ENCODE measurements at places on chromosomes 5 and 9.

DNA sequence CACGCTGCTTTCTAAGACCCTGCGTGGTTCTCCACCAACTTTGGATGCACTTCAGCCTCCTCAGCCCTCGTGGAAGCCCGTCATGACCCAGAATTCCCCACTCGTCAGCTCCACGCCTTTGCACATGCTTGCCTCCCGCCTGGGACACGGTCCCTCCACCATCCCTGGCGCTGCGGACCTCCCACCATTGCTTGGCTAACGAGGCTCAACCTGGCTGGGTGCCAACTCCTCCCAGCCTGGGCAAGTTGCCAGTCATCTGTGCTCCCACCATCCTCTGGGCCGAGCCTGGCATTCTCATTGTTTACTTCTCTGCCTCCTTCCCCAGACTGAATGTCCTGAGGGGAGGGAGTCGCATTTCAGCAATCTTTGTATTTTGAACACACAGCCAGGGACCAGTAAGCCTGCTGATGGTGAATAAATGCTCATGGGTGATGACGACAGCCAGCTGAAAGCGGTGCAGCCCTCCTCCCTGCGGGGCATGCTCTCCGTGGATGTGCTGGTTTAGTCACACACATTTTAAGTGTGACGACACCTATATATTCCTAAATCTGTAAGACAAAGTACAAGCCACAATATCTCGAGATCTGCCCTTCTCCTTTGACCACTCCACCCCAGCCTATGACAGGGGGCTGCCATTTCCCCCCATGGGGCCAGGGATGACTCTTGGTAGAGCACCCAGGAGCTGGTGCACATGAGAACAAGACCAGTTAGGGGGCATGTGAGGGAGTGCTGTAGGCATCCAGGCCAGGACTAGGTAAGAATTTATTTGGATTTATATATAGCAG lies 37.6 kb downstream of the ANKRD33B start:
- DNase-seq = no peak

DNA sequence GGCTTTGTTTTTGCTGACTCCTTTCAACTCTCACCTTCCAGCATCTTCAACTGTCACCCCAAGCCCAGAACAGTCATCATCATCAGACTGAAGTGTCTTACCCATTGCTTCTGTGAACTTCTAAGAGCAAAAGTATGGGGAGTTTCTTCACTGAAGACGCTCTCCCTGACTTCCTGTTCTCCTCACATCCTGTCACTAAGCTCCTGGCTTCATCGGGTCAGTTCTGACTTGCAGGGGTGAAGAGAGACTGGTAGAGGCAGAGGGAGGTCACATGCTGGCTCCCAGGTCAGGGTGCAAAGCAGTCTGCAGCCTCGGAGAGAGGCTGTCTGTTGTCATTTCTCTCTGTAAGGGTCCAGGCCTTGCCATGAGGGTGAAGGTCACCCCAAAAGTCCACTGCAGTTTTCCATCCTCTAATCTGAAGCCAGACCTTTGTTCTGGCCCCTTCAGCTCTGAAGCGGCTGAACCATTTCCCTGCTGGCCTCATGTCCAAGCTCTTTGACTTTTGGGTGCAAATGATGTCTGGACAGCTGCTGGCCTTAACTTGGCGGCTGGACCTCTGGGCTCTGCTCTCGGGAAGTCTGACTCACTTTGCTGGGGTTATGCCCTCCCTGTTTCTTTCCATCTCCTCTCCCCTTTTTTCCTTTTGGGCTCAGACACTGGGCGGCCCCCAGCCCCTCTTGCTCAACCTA lies 305.0 kb downstream of the RAB3C start:
- DNase-seq = no peak

- DNase-seq = no peak
Measured at GRCh38 chr5:7493081-7493480, 97.1 kb downstream of the ADCY2 start.

DNA sequence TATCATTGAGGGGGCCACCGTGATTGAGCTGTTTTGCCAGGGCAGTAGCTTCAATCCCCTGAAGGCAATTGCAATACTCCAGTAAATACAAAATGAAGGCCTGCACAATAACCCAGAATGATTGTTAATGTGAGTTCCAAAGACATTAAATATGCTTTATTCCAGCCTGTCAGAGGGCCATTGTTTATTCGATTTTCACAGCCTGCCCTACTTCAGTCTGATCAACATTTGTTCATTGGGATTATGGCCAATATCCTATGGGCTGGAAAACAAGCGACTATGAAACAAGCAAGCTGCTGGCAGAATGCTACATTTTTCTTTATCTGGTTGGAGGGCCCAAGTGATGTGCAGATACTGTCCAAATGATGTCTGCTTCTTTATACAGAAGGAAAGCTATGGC lies 543.1 kb downstream of the TLE1 start:
- no peak for DNase-seq

DNA sequence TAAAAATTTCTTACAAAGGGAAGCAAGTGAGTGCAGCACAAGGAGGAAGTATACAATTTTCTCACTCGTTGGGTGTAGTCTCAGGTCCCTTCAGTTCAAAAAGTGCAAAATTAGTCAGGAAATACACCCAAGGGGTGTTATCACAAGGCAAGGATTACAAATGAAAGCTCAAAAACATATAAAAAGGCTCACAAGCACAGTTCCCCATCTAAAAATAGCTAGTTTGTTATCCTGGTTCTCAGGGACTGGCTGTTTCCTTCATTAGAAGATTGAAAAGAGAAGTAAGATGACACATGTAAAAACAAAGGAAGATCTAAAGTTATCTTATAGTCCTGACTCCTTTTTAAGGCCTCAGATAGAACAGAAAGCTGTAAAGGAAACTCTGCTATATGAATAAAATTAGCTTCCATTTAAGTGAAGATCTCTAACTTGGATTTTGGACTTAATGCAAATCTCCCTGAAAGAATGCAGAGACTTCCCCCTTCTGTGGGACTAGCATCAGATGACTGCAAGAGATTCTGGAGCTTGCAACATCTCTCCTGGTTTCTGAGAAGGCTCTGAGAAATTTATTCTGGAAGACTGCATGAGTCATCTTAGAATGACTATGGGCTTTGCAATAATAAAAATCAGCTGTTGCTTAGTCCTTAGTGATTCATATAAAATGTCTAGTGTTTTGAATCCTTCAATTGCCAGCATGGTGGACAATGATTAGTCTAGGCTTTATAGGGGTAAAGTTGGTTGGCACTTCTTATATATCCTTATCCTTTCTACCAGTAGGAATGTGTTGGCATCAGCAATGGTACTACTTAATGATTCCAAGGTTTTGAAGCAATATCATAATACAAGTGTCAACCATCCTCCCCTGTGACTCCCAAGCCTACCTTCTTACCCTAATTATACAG lies 25.4 kb downstream of the DAB2 start:
- no peak for DNase-seq

GRCh38 chr5:81426359-81427030 lies 32.6 kb upstream of the ACOT12 start:
- DNase-seq = no peak

- DNase-seq = no peak
Measured at GRCh38 chr9:109828254-109828653, 48.3 kb downstream of the PALM2AKAP2 start.

DNA sequence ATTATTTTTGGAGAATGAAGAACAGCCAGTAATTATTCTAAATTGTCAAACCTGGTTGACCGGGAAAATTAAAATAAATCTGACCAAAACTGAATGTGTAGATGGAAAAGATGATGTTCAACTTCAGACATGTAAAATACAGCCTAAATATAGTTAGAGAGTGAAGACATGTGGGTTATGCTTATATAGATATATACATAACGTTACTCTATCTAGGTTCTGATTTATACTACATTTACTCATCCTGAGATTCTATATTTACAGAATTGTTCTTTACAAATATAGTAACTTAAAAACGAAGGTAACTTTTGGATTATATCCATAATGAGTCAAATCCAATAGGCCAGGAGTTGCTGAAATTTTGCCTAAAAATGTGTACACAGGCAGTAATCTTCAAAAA lies 20.8 kb upstream of the THG1L start:
- DNase-seq = no peak

Data from stimulated activated CD8-positive, alpha-beta memory T cell treated with anti-CD3 and anti-CD28 coated beads, Interleukin-4, amount 100 ng/mL, for 4 hours (primary cell).